Mesenteric fat pad (tissue), 1 donor: ENCODE measurements at places on chromosomes 16 and 17. TPM values are rescaled to one million over a fixed set of nuclear protein-coding genes. Genes with fewer than 3 reads are reported as not detected.
A peak's percentile ranks its signal among the peaks of the same experiment; 100 is the strongest.

DNA sequence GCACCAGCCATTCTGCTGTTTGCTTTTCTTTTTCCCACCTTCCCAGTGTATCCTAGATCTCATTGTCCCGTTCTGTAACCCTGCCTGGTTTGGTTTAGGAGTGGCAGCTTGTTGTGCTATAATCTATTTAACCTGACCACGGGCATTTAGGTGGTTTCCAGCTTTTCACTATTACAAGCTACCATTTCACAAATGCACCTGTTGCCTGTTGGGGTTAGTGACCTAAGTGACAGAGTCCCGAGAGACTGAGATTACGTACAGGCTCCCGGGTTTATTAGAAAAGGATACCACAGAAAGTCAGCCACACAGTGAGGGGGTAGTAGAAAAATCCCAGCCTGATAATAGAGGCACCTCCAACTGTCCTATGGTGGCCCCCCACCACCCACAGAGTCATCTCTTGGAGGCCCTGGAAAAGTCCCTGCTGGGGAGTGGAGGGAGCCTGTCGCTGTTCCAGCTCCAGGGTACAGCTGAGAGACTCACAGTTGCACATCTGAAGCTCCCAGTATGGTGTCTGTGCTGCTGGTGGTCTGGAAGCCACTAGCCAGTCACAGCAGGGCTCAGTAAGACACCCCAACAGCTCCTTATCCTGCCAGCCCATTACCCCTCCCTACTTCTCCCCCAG, 21.2 kb downstream of the CLEC16A start:
- DNase-seq: no peak

- no peak for DNase-seq
These were observed 22.0 kb downstream of the FLYWCH1 start for GRCh38 chr16:2933701-2934100.

The NXN gene
- total RNA-seq: 20.7 TPM

DNA sequence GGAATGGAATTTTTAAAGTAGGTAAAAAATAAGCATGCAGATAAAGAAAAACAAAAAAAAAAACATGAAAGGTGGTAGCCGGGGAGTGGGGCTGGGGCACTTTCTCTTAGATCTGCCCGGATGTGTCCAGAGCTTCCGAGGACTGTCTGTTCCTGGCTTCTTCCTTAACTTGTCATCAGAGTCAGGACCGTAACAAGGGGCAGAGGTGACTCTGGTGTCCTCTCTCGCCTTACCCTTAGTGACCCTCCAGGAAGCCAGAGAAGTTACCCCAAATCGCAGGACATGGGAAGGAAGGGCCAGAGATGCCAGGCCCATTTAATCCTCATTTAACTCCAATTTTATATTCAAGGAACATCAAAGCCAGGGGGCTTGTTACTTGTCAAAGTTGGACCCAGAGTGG, 115.5 kb downstream of the ABCC6 start:
- no peak for DNase-seq

The OTOA gene
- 0.48 TPM for total RNA-seq

GRCh38 chr16:88908307-88908706, 41.8 kb upstream of the PABPN1L start:
- no peak for DNase-seq

GRCh38 chr17:44757918-44758413, 822 bp upstream of the ADAM11 start:
- DNase-seq: no peak

DNA sequence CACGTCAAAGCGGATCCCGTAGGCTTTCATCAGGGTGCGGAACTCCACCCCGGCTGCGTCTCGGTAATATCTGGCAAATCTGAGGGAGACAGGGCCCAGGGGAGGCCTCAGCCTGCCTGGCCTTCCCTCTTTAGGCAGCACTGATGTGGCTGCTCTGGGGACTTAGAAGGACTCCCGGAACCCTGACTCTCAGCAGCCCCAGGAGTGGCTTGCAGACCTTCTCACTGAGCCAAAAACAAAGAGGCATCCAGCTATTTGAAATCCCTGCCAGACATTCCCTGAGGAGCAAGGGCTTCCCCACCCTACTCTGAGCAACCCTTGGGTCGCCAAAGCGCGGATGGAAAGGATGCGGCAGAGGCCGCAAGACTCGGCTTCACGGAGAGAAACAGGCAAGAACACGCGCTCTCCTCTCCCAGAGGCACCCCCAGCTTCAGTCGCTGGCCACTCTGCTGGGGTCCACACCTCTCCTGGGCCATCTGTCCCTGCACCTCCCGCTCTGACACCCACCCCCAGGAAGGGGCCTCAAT, 7.9 kb downstream of the P2RX5 start:
- no peak for DNase-seq

GRCh38 chr17:51238255-51238887, 21.5 kb downstream of the MBTD1 start:
- no peak for DNase-seq

- no peak for DNase-seq
These were observed 9.5 kb downstream of the ACSF3 start for GRCh38 chr16:89103156-89103555.

- no peak for DNase-seq
These were observed 18.2 kb upstream of the CMTM4 start for GRCh38 chr16:66714654-66715307.

DNA sequence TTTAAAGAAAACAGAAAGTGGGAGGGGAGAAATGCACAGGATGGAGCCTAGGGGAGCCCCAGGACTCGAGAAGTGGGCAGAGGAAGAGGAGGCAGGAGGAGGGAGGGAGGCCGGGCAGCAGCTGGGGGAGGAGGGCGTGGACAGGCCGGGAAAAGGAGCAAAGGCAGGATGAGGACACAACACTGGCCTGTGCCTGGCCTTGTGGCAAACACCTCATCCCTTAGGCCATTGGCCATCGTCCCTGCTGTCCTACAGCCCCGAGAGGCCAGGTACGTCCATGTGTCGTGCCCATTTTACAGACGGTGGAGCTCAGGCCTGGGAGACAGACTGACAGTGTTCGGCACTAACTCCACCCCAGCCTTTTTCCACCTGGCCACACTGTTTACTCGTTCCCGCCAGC, 15.9 kb downstream of the JPH3 start:
- DNase-seq: no peak

DNA sequence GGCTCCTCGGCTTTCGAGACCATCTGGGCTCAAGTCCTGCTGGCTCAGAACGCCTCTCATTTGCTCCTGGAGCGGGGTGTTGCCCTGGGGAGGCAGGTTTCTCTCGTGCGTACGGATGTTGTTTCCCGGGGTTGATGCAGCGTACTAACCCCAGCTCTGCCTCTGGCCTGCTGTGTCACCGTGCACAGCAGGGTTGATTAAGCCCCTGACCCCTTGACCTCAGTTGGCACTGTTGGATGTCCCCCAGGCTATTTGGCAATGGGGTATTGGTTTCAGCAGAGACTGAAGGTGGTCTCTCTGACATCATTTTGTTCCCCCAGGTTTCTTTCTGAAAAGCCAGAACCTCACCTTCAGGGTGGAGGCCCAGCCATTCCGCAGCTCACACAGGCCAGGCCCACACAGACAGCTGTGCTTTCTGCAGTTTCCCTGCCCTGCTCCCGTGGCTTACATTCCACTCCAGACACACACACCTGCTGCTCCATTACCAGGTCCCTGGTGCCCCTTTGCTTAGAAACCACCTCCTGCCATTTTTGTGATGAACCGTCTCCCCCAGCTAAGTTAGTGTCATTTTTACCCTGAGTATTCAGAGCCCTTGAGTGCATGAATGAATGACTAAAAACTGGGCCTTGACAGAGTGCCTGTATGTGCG, 233.5 kb downstream of the CCDC182 start:
- no peak for DNase-seq

GRCh38 chr16:81554979-81555378, 110.4 kb downstream of the CMIP start:
- DNase-seq: no peak

GRCh38 chr17:29574732-29575510, 6.4 kb downstream of the TP53I13 start:
- no peak for DNase-seq

GRCh38 chr17:79045001-79045729, 21.2 kb downstream of the C1QTNF1 start:
- DNase-seq: peak; percentile 76

DNA sequence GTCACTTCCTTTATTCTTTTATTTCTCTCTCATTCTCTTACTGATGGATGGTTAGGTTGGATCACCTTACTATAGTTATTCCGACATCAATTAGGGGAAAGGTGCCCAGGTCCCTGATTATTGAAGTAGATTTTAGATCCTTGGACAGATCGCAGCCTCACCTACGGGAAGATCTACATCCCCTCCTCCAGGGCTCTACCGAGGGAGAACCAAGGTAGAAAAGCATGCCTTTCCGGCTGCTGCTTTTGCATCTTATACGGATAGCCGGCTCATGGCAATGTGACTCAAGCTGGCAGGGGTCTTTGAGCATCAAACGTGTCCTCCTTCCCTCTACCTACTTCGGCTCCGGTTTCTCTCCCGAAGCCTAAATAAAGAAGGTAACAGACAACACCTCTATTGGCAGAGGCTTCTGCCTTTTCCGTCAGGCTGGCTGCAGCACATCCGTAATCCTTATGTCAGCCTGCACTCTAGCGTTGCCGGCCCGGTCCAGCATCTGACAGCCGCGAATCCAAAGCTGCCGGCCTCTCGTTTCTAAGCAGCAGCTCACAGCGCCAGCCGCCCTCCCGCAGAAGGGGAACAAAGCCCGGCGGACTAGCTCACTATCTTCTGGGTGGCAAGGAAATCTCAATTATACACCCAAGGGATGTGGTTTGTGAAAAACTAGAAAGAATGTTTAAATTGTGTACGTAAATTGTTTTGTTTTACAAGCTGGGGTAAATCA, 46.9 kb downstream of the IRX6 start:
- no peak for DNase-seq

DNA sequence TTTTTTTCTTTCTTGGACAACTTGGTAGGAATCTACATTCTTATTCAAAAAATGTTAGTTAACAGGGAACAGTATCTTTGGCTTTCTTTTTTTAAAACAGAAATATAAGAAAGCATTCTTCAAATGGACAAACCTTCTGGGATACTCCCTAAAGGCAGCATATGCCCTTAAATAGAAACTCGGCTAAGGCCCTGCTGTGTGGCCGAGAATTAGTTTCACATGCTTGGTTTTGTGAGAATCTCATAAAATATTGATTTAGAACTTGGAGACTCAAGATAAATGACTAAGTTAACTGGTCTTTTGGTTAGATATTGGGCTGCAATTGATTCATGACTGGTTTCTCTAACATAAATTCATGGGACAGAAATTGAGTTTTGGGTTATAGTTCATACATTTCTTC, 359.9 kb upstream of the XYLT1 start:
- DNase-seq: no peak

- no peak for DNase-seq
These were observed 52.2 kb downstream of the TUBD1 start for GRCh38 chr17:59840329-59841090.

The FBXW10B gene
- 4.4 TPM for total RNA-seq

The PLXDC1 gene
- total RNA-seq: 6.3 TPM

The ASGR2 gene
- total RNA-seq: 3.3 TPM

GRCh38 chr16:30087181-30087898, 4.4 kb downstream of the TBX6 start:
- DNase-seq: no peak

DNA sequence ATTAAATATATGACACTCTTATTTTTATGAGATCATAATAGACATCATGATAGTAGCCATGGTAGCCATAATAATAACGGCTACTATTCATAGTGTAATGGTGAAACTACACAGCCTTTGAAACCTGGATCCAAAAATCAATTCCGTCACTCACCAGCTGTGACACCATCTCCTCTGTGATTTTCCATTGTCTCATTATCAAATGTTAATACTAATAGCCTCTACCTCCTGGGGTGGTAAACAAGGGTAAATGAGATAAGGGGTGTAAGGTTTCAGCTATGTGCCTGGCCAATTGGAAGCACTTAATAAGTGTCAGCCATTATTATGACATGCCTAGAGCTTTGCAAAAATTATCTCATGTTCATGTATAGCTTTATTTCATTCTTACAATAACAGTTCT, 88.6 kb downstream of the CACNG3 start:
- no peak for DNase-seq

GRCh38 chr16:11161974-11162373, 94.0 kb downstream of the SOCS1 start:
- no peak for DNase-seq
